HCEC 1CT (cell line): ENCODE measurements at places on chromosomes 4 and X.

DNA sequence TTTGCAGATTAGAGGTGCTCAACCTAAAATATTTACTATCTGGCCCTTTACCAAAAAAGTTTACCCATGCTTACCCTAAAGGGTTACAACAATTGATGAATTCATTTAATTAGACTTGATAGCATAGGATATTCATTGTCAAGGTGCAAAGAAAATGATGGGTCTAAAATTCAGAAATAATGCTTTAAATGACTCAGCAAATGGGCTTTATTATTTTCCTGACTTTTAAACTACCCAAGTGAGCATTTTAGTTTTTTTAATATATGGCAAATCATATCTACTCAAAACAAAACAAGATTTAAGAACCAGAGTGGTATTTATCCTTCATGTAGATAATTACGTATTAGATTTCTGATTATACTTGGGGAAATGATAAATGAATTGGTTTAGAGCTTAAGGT is 235.8 kb downstream of the DCLK2 start:
- DNase-seq = no peak

DNA sequence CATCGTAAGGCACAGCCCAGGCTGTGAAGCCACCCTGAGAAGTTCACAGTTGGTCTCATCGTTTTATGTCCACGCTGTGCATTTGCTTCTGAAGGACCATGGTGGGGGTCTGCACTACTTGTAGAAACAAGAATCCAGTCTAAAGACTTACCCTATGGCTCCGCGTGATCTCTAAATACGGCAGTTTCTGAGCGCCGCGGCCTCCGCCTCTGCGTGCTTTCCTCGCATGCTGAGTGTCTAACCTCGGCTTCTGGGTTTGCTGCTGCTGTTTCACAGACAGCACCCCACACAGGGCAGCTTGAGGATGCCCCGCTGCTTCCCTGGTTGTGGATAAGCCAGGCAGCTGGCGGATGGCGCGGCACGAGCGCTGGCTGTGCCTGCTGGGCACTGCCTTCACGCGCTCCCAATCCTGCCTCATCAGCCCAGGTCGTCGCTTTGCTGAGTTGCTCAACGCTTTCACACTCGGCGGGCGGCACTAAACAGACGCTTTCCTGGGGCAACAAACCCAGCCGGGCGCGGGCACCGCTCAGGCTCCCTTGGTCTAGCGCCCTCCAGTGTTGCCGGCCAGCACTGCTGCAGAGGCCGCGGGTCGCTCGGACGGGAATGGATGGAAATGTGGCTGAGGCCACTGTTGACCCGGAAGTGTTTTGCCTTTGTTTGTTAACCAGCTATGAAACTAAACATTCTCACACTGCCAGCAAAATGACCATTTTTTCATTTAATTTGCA is 39.2 kb downstream of the FGFRL1 start:
- DNase-seq = no peak

GRCh38 chr4:8188085-8188484 is 11.0 kb upstream of the SH3TC1 start:
- no peak for DNase-seq

DNA sequence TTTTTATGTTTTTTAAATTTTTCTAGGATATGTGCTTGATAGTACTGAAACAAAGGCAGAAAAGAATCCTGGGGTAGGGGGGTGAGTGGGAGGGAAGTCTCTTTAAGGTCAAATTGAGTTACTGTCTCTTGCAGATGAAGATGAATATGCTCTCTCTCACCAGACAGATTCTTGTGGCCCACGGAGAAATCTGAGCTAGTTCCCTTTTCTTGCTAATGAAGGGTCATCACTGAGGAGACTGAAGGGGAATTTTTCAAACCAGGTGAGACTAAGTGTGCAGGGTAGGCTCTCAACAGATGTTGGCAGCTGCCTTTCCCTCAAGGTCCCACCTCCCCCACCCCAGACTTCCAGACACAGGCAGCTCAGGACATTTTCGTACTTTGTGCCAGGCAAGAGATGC is 21.5 kb downstream of the FAM9C start:
- DNase-seq = no peak

DNA sequence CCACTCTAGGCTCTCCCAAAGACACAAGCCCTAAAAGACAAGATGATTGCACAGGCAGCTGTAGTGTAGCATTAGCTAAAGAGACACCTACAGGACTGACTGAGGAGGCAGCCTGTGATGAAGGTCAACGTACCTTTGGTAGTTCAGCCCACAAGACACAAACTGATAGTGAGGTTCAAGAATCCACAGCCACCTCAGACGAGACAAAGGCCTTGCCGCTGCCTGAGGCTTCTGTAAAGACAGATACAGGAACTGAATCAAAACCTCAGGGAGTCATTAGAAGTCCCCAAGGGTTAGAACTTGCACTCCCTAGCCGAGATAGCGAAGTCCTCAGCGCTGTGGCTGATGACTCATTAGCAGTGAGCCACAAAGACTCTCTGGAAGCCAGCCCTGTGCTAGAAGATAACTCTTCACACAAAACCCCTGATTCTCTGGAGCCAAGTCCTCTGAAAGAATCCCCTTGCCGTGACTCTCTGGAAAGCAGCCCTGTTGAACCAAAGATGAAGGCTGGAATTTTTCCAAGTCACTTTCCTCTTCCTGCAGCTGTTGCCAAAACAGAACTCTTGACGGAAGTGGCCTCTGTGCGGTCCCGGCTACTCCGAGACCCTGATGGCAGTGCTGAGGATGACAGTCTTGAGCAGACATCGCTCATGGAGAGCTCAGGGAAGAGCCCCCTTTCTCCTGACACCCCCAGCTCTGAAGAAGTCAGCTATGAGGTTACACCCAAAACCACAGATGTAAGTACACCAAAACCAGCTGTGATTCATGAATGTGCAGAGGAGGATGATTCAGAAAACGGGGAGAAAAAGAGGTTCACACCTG is 306.3 kb downstream of the ANK2 start:
- peak; percentile 55 for DNase-seq
